ENCODE measurements at places on chromosomes 13 and 19.

DNA sequence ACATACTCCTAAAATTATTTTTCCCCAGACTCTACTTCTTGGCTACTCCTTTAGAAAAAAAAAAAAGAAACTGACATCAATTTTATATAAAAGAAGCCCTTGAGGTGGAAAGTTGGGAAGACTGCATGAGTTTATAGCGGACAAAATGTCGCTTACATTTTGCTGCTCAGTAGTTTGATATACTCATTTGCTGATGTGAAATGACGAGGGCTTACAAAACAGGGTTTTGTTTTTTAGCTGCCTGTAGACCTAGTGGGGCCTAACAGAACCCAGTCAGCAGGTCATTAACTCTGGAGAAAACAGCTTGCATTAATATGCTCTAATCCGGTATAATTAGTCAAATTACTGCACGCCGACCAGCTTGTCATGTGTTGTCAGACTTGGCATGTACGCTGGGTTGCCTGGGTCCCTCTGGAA lies 37.6 kb upstream of the MAB21L1 start:
- DNase-seq, result no peak

DNA sequence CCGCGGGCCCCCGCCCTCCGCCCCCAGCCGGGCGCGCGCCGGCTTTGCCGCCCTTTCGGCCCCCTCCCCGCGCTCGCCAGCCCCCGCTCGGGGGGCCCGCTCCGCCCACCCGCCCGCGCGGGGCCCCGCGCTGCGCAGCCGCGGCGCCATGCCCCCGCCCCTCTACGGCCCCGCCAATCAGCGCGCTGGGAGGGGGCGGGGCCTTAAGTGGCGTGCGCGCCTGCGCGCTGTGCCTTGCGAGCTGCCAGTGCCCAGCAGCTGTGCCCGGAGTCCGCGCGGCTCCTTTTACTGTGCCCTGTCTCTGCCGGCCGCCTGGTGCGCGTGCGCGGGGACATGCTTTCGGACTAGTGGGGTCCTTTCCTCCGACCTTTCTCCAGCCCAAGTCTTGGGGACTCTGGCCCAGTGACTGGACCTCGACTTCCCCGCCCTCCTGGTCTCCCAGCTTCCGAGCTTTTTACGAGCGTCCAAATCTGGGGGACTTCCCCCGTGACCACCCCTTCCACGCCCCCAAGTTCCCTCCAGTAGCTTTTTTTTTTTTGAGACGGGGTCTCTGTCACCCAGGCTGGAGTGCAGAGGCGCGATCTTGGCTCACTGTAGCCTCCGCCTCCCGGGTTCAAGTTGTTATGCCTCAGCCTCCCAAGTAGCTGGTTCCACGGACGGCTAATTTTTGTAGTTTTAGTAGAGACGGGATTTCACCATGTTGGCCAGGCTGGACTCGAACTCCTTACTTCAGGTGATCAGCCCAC lies at the start of gene MBD3:
Gene MBD3 (minus strand): TSS at position 111 of the 746 bp plus-strand sequence. CDS start 234 bp downstream, outside the sequence.
- peak; percentile 86 for DNase-seq

- DNase-seq, result no peak
Measured at GRCh38 chr19:30222992-30223865, 149.0 kb upstream of the ZNF536 start.

GRCh38 chr19:11137542-11138384 lies 17.8 kb downstream of the SPC24 start:
- peak; percentile 44 for DNase-seq

DNA sequence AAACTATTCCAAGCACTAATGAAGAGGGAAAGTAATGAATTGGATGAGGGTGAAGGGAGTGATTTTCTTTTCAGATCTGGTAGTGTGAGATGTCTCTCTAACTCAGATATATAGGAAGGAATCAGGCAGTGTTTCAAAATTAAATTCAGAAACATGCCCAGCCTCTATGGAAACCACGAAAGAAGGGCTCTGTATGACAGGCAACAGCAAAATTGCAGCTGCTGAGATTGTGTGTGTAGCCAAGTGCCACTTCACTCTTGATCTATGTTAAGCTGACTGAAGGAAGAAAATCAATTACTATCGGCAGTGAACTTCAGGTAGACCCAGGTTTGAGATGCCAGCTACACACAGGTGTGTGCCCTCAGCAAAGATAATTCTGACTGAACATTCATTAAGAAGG lies 387.4 kb downstream of the PCDH9 start:
- DNase-seq, result no peak

- no peak for DNase-seq
Measured at GRCh38 chr19:6150289-6150688, 14.8 kb downstream of the ACSBG2 start.
